ENCODE measurements at places on chromosomes 1 and 21.
A peak's percentile ranks its signal among the peaks of the same experiment; 100 is the strongest.

DNA sequence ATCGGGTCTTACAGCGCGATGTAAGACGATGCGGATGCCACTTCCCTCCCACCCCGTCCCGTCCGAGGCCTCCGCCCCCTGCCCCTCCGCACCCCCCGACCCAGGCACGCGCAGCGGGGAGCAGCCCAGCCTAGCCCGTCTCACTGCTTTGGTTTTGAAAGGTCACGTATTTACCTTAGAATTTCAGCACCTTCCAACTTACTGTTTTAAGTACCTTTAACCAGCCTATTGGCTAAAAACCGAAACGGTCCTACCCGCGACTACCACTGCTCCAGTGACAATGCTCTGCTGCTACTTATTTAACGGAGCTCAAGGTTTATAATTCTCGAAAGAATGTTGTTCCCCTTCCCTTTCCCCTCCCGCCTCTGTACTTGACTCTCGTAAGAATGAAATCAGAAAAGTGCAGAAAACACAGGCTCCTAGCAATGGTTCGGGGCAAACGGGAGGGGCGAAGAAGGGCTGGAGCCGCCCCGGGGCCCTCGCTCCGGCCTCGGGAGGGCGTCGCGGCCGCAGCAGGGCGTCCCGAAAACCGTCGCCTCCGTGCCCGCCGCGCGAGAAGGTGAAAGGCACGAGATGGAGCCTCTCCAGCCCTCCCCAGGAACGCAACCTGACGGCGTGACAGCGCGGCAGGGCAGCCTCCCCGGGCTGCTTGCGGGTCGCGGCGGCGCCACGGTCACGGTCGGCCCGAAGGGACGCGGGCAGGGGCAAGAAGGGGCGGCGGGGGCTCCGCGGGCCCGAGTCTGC lies 667 bp downstream of the TMEM50B start:
- DNase-seq, result peak; percentile 40

- DNase-seq, result no peak
Observed at GRCh38 chr1:162033428-162033827, 9.8 kb upstream of the OLFML2B start.

DNA sequence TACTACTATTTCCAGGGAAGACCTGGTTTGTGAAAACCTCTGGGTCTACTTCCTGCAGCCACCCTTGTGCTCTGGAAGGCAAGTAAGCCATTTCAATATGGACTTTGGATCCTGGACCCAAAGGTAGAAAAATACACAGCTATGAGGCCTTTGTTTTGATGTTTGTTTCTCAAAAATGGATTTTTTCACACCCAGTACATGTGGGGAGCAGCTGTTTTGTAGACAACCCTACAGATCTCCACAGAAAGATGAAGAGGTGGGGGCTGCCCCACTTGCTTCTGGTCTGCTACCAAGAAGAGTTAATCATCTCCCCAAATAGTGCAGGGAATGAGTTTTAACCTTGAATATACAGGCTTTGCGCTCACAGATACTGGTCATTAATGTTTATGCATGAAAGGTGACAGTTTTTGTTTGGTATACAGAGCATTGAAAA lies 29.2 kb downstream of the ZNF281 start:
- no peak for DNase-seq

- DNase-seq, result no peak
Observed at GRCh38 chr1:37124501-37124900, 90.2 kb upstream of the GRIK3 start.

- DNase-seq, result no peak
Observed at GRCh38 chr1:225684741-225685140, 31.8 kb upstream of the ENAH start.

GRCh38 chr1:97986041-97987005 lies 65.5 kb upstream of the DPYD start:
- no peak for DNase-seq

DNA sequence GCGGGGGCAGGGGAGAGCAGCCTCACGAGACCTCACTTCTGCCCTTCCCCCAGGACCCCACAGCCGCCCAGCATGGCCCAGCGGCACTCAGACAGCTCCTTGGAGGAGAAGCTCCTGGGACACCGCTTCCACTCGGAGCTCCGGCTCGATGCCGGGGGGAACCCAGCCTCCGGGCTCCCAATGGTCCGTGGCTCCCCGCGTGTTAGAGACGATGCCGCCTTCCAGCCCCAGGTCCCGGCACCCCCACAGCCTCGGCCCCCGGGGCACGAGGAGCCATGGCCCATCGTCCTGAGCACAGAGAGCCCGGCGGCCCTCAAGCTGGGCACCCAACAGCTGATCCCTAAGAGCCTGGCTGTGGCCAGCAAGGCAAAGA lies 8.5 kb downstream of the ARHGEF16 start:
- DNase-seq, result no peak

- no peak for DNase-seq
Observed at GRCh38 chr1:204442376-204443259, 31.0 kb upstream of the PPP1R15B start.

DNA sequence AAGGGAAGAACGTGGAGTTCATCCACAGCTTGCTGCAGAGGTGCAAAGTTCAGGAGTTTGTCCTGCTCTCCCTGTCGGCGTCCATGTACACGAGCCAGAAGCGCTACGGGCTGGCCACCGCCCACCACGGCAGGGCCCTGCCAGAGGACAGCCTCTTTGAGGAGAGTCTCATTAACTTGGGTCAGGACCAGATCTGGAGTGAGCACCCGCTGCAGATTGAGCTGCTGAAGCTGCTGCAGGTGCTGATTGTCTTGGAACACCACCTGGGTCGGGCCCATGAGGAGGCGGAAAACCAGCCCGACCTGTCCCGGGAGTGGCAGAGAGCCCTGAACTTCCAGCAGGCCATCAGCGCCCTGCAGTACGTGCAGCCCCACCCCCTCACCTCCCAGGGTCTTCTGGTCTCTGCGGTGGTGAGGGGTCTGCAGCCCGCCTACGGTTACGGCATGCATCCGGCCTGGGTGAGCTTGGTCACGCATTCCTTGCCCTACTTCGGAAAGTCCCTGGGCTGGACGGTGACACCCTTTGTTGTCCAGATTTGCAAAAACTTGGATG lies 73.8 kb upstream of the MORC3 start:
- no peak for DNase-seq

DNA sequence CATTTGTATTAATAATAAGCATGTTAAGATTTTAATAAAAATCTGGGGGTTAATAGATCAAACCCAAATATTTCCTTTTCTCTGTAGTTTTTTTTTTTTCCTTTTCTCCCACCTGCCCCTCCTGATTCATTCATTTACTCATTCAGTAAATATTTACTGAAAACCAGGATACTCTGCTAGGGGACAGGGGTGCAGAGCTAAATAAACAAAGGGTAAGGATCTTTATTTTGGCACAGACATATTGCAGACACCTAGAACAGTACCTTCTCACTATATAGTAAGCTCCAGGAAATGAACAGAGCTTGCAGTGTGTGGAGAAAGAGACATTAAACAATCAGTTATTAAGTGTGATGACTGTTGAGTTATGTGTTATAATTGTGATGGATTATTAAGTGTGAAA lies 60.9 kb downstream of the AK5 start:
- DNase-seq, result no peak

- DNase-seq, result no peak
Observed at GRCh38 chr1:23957096-23957495, 2.5 kb upstream of the PNRC2 start.

- DNase-seq, result no peak
Observed at GRCh38 chr1:234197839-234198238, 175.4 kb upstream of the COA6 start.

- DNase-seq, result no peak
Observed at GRCh38 chr1:230276401-230276800, 149.7 kb downstream of the PGBD5 start.

GRCh38 chr1:46477153-46477929 lies 12.3 kb upstream of the DMBX1 start:
- DNase-seq, result peak; percentile 79

DNA sequence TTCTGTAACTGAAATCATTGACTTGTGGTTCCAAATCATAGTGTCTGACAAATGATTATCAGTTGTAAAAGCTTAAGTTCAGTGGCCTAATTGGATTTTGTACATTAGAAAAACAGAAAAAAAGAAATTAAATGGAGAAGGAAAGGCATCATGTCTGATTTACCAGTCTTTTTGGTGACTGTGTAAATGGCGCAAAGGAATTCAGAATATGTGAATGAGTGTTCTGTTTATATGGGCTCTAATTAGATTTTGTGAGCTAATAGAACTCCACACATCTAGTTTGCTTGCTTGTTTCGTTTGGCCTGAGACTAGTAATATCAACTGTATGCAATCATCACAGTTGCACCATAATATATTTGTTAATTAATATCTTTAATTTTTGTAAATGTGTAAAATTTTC lies 151.7 kb downstream of the PLA2G4A start:
- no peak for DNase-seq
